ENCODE measurements at places on chromosomes 3 and 15.
A peak's percentile ranks its signal among the peaks of the same experiment; 100 is the strongest.

- no peak overlapping the region for H3K4me3 ChIP-seq
- no peak for DNase-seq
- no peak overlapping the region for H3K27ac ChIP-seq
- H3K4me1 ChIP-seq: no peaks in the 10 kb centered on the region
Observed at GRCh38 chr3:47890828-47891612, 88.1 kb downstream of the DHX30 start.

- H3K27ac ChIP-seq: no peak overlapping the region
- no peaks in the 10 kb centered on the region for H3K36me3 ChIP-seq
- H3K27me3 ChIP-seq: no peaks in the 10 kb centered on the region
- no peak for DNase-seq
- H3K4me1 ChIP-seq: no peaks in the 10 kb centered on the region
- H3K4me3 ChIP-seq: no peak overlapping the region
Observed at GRCh38 chr3:29759411-29760225, 478.7 kb downstream of the RBMS3 start.

DNA sequence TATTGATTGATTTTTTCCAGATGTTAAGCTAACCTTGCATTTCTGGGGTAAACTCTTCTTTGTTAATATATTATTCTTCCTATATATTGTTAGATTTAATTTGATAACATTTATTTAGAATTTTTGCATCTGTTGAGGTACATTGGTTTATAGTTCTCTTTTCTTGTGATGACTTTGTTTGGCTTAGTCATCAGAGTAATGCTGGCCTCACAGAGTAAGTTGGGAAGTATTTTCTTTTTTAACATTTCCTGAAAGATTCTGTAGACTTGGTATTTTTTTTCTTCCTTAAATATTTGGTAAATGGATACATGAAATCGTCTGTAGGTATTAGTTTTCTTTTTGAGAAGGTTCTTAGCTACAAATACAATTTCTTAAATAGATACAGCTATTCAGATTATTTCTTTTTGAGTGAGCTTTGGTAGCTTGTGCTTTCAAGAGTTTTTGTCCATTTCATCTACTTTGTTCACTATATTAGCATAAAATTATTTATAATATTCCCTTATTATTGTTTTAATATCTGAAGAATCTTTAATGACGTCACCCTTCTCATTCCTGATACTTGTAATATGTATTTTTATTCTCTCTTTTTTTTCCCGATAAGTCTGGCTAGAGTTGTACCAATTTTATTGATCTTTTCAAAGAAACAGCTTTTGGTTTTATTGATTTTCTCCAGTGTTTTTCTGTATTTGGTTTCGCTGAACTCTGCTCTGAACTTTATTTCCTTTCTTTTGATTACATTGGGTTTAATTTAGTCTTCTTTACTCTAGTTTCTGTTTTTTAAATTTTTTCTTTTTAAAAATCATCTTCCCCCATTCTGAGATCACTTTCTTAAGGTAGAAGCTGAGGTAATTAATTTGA is 6.5 kb upstream of the HPS3 start:
- DNase-seq: no peak
- H3K36me3 ChIP-seq: no peaks in the 10 kb centered on the region
- H3K27ac ChIP-seq: no peak overlapping the region
- no peaks in the 10 kb centered on the region for H3K27me3 ChIP-seq

- H3K4me1 ChIP-seq: no peaks in the 10 kb centered on the region
- no peaks in the 10 kb centered on the region for H3K27me3 ChIP-seq
- no peak overlapping the region for H3K4me3 ChIP-seq
- H3K27ac ChIP-seq: no peak overlapping the region
- DNase-seq: no peak
Observed at GRCh38 chr3:158339638-158340037, 229.7 kb downstream of the RSRC1 start.

DNA sequence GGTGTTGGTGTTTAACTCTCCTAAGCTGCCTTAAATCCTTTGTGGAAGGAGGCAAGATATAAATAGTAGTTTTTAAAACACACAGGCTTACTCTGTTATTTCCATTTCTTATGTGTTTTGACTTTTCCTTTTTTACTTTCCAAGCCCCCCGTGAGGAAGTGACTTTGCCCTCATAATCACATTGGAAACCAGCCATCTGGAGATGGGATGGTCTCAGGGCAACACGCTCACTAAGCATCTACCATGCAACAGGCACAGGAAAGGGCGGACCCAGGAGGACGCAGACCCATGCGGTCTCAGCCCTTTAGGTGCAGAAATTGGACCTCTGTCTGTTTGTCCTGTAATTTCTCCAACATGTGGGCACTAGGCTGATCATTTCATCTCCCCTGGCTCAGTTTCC is 115.7 kb downstream of the PDZRN3 start:
- no peak overlapping the region for H3K4me3 ChIP-seq
- no peak overlapping the region for H3K27ac ChIP-seq
- H3K4me1 ChIP-seq: no peaks in the 10 kb centered on the region
- peaks cover 4% of the 10 kb centered on the region for H3K27me3 ChIP-seq
- no peak for DNase-seq

- H3K4me1 ChIP-seq: peaks cover 37% of the 10 kb centered on the region
- peaks cover 5% of the 10 kb centered on the region for H3K27me3 ChIP-seq
- H3K27ac ChIP-seq: peak within 1 kb of the TSS; percentile 99
- peaks cover 19% of the 10 kb centered on the region for H3K36me3 ChIP-seq
- DNase-seq: peak; percentile 79
Observed at GRCh38 chr3:138187296-138188012, at the start of gene ARMC8. Gene ARMC8 (plus strand): TSS chr3:138187301. CDS start chr3:138187555, 254 bp downstream.

GRCh38 chr3:69993757-69994156 is 5.8 kb upstream of the SAMMSON start:
- no peak for DNase-seq
- no peaks in the 10 kb centered on the region for H3K4me1 ChIP-seq
- no peak overlapping the region for H3K4me3 ChIP-seq
- H3K36me3 ChIP-seq: no peaks in the 10 kb centered on the region
- H3K27me3 ChIP-seq: no peaks in the 10 kb centered on the region

GRCh38 chr3:71581457-71582035 is 2.0 kb downstream of the FOXP1 start:
- no peaks in the 10 kb centered on the region for H3K27me3 ChIP-seq
- peak; percentile 56 for DNase-seq
- H3K27ac ChIP-seq: peak overlapping the region; percentile 93
- peaks cover 68% of the 10 kb centered on the region for H3K4me1 ChIP-seq

DNA sequence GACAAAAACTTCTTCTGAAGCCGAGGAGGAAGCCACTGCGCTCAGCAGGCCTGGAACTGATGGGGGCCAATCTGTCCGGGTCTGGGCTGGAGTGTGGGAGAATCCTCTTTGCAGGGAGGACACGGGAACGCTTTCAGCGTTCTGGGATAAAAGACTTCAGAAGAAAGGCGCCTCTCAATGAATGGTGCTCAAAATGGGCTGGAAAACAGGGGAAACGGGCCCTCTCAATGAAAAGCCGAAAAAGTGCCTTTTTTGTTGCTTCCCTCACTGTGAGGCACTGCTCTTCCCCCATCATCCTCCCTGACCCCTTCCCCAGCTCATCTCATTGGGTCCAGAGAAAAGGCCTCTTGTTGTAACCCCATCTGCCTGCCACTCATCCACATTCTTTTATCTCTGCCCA is 119.5 kb upstream of the LRIG1 start:
- no peak overlapping the region for H3K27ac ChIP-seq
- H3K36me3 ChIP-seq: no peaks in the 10 kb centered on the region
- no peak for DNase-seq
- H3K4me3 ChIP-seq: no peak overlapping the region
- no peaks in the 10 kb centered on the region for H3K4me1 ChIP-seq
- no peaks in the 10 kb centered on the region for H3K27me3 ChIP-seq

- H3K36me3 ChIP-seq: no peaks in the 10 kb centered on the region
- H3K4me1 ChIP-seq: peaks cover 38% of the 10 kb centered on the region
- H3K27ac ChIP-seq: peak overlapping the region; percentile 27
- H3K4me3 ChIP-seq: no peak overlapping the region
- no peak for DNase-seq
Observed at GRCh38 chr15:52103217-52104207, 9.1 kb downstream of the BCL2L10 start.

DNA sequence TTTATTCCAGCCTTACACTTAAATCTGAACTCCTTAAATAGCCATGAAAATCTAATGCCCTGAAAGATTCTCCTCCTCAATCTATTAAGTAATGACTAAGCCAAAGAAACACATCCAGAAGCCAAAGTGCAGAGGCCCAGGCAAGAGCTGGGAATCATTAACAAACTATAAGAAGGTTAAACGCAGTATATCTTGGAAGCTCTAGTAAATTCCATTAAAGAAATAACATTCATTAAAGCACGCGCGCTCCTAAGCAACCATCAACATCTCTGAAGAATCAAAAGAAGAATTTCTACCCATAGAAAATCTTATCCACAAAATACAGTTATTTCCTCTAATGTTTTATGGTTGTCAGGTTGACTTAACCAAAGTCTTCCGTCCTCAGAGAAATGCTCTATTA is 29.5 kb downstream of the MB21D2 start:
- H3K4me1 ChIP-seq: peaks cover 4% of the 10 kb centered on the region
- no peak overlapping the region for H3K4me3 ChIP-seq
- H3K27ac ChIP-seq: no peak overlapping the region
- DNase-seq: no peak
- H3K36me3 ChIP-seq: no peaks in the 10 kb centered on the region
- peaks cover 7% of the 10 kb centered on the region for H3K27me3 ChIP-seq

DNA sequence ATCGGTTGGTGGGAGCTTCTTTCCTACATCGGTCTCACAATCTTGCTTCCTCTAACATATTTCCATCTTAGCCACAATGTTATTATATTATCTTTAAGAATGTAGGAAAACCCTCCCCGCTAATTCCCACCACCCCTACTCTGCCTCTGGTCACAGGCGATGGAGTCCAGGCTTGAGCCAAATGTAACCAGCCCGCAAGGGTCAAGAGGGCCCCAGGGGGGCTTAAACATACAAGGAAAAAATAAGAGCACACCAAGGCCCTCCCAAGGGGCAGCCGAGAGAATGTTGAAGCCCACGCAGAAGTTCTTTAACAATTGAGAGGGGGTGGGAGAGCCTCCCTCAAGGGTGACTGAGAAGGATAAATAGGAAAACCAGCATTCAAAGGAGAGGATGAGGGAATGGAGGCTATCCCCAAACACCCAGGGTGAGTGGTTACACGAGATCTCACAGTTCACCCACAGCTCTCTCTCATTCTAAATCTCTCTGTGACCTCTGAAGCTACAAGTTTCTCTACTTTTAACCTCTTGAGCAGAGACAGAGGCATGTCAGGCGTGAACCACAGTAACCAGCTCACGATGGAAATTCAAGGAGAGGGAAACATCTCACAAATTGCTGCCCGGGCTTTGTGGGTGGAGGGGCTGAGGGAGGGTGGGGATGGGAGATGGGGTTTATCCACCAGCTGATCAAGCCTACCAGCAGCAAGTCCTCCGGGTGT is 31.4 kb upstream of the UACA start:
- H3K27me3 ChIP-seq: peaks cover 19% of the 10 kb centered on the region
- no peak overlapping the region for H3K27ac ChIP-seq
- H3K4me3 ChIP-seq: no peak overlapping the region
- H3K36me3 ChIP-seq: no peaks in the 10 kb centered on the region

GRCh38 chr15:55573224-55573623 is 14.9 kb downstream of the PYGO1 start:
- H3K4me3 ChIP-seq: no peak overlapping the region
- H3K4me1 ChIP-seq: no peaks in the 10 kb centered on the region
- no peak for DNase-seq
- no peaks in the 10 kb centered on the region for H3K36me3 ChIP-seq

DNA sequence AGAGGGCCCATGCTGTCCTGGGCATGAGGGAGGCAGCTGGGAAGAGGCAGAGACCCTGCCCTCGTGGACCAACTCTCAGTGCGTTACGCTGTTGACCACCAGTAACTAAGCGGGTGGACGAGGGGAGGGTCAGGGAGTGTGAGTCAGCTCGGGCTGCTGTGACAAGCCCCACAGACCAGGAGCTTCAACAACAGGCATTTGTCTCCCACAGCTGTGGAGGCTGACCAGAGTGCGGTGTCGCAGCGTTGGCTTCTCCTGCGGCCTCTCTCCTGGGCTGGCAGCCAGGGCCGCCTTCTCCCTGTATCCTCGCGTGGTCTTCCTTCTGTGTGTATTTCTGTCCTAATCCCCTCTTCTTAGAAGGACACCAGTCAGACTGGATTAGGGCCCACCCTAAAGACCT is 13.0 kb downstream of the EFCC1 start:
- peaks cover 41% of the 10 kb centered on the region for H3K4me1 ChIP-seq
- H3K27ac ChIP-seq: no peak overlapping the region
- H3K4me3 ChIP-seq: no peak overlapping the region
- H3K36me3 ChIP-seq: no peaks in the 10 kb centered on the region
- DNase-seq: no peak

- H3K4me3 ChIP-seq: no peak overlapping the region
- no peaks in the 10 kb centered on the region for H3K27me3 ChIP-seq
- no peaks in the 10 kb centered on the region for H3K36me3 ChIP-seq
- no peak overlapping the region for H3K27ac ChIP-seq
- no peaks in the 10 kb centered on the region for H3K4me1 ChIP-seq
- no peak for DNase-seq
Observed at GRCh38 chr3:78878011-78878410, 889.8 kb downstream of the ROBO1 start.
